NCI-H1048 (cell line): ENCODE measurements at places on chromosomes 12 and 14.

DNA sequence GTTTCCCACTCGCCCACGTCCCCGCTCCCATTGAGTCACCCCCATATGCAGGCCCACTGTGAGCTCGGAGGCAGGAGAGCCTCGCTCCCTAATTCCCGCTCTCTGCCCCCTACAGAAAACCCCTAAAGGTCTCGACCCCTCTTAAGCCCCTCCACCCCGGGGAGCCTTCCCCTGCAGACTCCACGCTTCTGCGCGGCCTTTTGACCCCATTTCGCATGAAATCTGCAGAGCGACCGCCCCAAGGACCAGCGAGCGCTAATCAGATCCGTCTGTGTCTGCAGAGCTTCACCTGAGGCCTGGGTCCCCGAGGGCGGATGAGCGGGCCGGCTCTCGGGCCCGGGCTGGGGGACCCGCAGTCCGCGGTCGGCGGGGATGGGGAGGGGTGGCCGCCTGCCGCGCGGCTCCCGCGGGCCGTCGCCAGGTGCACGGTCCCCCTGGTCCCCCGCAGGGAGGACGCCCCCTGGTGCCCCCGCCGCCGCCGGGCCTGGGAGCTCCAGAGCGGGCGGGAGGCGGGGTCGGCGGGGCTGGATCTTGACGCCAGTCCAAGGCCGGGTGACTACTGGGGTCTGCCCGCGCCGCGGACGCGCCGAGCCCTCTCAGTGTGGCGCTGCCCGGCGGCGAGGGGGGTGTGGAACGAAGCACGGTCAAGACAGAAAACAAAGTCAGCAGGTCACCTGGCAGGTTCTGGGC, 10.1 kb downstream of the BMP4 start:
- no peak for DNase-seq

DNA sequence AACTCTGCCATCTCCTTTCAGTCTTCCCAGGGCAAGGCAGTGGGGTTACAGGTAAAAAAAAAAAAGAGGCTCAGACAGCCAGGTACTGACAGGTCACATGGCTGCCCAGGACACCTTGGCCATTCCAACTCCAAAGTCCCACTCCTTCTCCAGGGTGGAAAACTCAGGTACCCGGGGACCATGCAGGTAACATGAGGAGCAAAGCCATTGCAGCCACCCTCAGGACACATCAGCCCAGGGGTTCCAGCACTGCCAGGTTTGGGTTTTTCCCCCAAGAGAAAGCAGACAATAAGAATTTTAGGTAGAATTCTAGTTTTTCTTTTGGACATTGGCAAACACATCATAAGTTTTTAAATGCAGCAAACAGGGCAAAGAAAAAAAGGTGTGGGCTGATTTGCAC, 15.3 kb downstream of the FAM222A start:
- DNase-seq: no peak

- DNase-seq: no peak
Measured at GRCh38 chr12:3837049-3837448, 36.1 kb downstream of the PARP11 start.

DNA sequence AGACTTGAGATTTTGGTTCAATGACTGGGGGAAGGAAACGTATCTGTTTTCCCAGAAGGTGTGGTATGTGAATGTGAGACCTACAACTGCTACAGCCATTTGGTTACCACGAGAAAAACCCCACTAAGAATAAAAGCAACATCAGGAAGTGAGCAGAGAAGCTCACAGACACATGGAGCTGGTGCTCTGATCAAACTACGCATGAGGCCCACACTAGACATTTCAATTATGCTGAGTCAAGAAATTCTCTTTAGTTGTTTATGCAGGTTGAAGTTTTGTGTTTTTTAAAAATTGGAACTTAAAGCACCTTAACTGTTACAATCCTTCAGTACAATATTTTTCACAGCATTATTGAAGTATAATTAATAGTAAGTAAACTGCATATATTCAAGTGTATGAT, 8.9 kb upstream of the SPTLC2 start:
- no peak for DNase-seq

GRCh38 chr12:130698106-130698505, 18.0 kb downstream of the RIMBP2 start:
- DNase-seq: no peak

DNA sequence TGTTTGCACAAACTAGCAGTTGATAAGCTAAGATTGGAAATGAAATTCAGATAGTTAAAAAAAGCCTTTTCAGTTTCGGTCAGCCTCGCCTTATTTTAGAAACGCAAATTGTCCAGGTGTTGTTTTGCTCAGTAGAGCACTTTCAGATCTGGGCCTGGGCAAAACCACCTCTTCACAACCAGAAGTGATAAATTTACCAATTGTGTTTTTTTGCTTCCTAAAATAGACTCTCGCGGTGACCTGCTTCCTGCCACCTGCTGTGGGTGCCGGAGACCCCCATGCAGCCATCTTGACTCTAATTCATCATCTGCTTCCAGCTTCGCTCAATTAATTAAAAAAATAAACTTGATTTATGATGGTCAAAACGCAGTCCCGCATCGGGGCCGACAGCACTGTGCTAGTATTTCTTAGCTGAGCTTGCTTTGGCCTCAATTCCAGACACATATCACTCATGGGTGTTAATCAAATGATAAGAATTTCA, 335.6 kb downstream of the TMEM121 start:
- no peak for DNase-seq

DNA sequence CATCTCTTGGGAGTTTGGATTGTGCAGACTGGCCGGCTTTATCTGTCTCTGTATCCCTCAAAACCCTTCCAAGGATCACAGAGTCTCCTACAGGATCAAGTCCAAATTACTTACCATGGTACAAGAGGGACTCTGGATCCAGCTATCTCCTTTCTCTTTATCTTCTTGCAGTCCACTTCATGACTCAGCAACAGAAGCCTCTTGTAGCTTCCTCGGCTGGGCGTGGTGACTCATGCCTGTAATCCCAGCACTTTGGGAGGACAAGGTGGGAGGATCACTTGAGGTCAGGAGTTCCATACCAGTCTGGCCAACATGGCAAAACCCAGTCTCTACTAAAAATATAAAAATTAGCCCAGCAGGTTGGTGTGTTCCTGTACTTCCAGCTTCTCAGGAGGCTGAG, 189.7 kb downstream of the BCAT1 start:
- no peak for DNase-seq

- no peak for DNase-seq
Measured at GRCh38 chr12:9646794-9647781, 22.4 kb upstream of the CLEC2D start.

GRCh38 chr14:100586153-100586402, 1.1 kb downstream of the BEGAIN start:
- no peak for DNase-seq

DNA sequence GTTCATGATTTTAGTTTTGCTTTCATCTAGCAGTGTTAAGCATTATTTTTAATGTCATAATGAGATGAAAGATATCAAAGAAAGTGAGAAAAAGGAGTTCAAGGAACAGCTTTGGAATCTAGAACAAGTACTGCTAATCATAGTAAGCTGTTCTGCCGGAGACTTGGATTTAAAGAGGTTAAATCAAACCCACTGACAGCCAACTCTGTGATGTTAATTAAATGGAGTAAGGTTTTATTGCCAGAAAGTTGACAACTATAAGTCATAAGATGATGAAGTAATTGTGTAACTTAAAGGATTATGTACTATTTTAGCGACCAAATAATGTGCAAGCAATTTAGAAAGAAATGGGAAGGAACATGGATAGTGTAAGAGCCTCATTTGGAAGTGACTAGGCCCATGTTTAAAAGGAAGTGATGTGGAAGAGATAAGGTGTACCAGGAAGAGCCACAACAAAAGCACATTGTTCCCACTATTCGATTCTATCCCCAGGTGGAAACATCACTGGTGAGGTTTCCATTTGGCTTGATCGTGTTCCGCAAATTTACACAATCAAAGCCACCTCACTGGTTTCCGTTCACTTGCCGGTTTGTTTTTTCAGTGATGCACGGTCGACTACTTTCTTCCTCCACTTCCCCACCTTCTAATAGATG, 388.5 kb downstream of the PAWR start:
- no peak for DNase-seq

DNA sequence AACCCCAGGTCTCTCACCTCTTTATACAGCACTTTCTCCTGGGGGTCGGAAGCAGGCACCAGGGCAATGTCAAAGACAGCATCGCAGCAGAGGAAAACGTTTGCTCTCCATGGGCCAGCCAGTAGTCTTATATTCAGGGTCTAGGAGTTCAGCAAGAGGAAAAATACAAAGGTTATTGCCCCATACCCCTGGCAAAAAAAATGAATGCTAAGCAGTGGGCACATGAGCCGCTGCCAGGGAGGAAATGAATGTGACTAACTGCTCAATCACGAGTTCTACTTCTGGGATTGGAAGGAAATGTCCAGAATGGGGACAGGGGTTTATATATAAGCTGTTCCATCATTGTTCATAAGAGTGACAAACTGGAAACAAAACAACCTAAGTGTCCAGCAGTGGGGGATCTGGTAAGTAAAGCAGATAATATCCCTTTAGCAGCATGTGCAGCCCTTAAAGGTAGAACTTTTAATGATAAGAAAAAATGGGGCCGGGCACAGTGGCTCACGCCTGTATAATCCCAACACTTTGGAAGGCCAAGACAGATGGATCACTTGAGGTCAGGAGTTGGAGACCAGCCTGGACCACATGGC, 53.8 kb downstream of the PHETA1 start:
- DNase-seq: no peak

GRCh38 chr14:106372870-106373652, 846.7 kb downstream of the TMEM121 start:
- DNase-seq: peak; percentile 6

- DNase-seq: no peak
Measured at GRCh38 chr12:92384571-92384970, 238.9 kb upstream of the BTG1 start.

DNA sequence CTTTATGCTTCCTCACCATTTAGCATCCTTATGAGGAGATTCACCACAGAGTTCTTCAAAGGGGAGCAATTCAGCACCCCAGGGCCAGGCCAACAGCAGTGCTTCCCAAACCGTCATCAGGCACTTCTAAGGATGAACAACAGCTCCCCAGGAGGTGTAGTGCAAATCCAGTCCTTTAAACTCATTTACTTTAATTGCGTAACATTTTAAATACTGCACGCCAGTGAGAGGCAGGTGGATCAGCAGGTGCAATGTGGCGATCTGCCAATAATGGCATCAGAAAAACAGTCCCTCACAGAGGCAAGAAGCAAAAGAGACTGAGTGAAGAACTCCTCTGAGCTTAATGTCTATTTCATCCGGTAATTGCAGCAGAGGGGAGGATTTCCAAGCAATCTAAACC, 770.9 kb upstream of the FOXG1 start:
- no peak for DNase-seq

DNA sequence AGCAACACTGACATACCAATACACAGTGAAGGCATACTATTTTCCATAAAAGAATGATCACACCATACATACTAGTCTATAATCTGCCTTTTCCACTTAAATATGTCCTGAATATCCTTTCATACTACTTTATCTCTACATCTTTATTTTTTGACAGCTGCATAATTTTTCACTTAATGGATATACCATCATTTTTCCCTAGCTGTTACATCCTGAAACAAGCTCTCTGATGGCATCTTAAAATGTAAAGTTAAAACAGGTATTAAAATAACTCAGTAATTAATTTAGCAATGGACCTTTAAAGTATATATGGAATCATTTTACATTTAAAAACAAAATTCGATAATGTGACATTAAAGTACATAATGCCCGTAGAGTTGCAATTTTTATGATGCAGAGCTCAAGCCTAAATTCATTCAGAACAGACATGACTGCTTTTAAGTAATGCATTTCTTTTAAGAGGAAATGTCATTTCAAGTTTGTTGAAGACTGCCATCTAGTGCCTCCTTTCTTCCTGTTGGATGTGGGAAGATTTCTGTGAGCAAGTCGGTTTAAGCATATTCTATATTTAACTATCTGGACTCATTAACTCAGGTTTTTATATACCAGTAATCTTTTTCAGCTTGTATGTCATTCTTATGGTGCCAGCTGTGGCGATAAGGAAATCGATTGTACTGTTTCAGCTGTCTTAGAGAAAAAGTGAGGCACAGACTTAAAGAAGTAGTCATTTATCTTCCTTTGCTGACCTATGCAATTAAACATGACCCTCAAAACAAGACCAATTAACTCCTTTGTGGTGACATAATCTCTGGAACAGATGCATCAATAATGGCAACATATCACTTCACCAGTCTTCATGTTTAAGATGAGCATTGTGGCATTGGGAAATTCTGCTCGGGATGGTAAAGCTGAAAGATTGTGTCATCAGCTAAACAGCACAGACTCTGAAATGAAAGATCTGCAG, 20.3 kb downstream of the PRICKLE1 start:
- no peak for DNase-seq

GRCh38 chr12:24500831-24501230, 448.1 kb downstream of the BCAT1 start:
- DNase-seq: no peak

GRCh38 chr12:2271961-2272360, 219.2 kb downstream of the CACNA1C start:
- DNase-seq: no peak

GRCh38 chr12:11508699-11509098, 113.3 kb upstream of the PRB2 start:
- DNase-seq: no peak

- DNase-seq: no peak
Measured at GRCh38 chr12:13091832-13092231, 11.6 kb downstream of the GSG1 start.

DNA sequence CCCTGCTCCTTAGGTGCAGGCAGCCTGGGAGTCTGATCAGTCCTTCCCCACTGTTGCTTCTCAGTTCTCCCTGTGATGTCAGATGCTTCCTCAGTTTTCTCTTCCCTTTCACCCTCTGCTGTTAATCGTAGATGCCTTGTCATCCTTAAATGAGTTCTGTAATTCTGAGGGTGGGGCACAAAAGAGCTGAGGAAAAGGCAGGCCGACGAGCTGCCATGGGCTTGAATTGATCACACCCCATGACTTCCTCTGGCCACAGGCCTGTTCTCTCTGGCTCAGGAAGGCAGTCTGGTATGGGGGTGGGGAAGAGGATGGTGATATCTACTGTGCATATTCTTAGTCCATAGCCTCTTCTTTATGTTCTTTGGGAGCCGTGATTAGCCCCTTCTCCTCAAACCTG, 5.2 kb upstream of the AP1G2 start:
- DNase-seq: no peak

GRCh38 chr12:43154498-43155045, 397.4 kb downstream of the ADAMTS20 start:
- DNase-seq: no peak

DNA sequence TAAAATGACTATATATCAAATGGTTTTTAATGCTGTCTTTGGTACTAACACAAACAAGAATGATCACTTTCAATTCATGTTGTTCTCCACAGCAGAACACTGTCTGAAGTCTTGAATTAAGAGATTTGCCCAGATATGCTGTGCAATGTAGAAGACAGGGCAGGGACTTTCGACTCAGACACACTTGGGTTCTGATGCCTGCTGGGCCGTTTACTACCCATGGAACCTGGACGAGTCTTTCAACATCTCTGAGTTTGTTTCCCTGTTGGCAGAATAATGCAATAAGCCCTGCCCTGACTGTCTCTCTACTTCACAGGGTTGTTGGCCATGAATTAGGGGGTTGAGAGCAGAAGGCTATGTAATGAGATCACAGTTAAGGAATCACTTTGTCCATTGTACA, 162.6 kb upstream of the TMPO start:
- DNase-seq: no peak
